ENCODE measurements at places on chromosomes 6 and 20.

DNA sequence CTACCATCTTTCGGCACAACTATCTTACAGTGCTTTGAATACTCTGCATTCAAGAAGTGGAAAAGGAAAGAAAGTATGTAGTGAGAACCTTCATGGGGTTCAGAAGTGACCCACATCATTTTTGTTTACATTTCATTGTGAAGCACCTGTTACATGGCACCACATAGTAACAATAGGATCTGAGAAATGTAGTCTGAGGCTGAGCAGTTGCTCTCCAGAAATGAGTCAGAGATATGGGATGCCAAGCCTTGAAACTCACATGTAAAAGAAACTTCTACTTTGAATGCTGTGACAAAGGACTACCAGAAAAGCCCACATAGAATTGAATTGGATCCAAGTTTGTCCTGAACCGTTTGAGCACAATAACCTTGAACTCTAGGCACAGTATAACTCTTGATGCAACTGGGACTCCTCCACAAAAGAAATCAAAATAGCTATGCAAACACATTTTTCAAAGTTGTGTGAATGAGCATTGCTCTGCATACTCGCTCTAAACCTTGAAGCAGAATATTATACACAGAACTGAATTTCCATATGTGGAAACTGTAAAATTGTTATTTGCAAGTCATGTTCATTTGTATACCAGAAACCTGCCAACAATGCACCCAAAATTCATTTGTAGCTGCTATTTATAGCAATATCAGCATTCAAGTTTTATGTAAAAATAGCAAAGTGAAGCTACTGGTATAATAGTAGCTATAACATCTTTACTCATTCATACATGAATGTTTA, 400.9 kb upstream of the POU3F2 start:
- DNase-seq, result no peak

DNA sequence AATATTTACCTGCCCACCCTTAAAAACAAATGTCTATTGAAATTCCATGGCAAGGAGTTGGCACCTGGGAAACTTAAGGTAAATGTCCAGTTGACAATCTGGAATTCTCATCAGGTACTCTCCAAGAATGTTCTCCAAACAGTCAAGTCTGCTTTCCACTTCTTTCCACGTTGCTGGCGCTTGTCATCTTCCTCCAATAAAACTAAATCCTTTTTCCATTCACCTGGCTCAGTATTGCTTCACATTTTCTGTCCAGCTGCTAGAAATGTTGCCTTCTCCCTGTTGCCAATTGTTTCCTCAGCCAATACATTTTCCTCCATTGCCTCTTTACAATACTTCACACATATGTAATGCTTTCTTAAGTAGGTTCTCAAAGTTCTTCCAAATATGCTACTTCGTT, 1288.1 kb upstream of the MAP3K7 start:
- DNase-seq, result no peak

DNA sequence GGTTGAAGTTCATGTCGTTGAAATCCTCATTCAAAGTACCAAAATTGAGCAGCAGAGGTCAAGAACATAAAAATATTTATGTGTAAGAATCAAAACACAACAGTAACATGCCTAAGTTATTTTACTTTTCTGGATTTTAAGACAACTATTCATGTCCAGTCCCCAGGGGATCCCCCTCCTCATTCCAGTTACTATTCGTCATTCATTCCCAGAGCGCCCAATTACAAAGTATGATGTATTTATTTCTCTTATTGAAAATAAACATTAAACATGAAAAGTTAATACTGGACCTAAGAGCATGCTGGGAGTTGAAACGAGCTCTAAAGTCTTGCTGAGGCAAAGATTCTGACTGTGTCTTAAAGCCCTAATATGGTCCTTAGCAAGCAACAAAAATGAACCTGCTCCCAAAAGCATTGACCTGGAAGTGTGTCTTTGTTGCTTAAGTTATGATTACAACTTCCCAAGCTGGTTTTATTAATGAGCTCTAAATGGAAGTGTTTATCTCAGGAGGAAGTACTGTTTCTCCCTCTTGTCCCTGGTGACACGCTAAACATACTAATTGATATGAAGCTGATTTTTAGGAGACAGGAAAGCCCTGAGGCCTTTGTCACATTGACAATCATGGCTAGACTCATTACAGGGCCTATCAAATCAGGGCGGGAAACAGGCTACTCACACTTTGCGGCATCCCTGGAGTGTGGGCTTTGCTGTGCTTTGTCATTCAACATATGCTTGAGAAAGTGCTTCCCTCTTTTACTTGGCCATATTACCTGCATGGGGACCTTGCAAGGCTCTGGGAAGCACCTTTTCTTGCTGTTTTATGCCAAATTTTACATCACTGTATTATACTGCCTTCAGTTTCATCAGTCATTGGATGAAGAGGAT, 192.2 kb upstream of the DTNBP1 start:
- DNase-seq, result no peak

DNA sequence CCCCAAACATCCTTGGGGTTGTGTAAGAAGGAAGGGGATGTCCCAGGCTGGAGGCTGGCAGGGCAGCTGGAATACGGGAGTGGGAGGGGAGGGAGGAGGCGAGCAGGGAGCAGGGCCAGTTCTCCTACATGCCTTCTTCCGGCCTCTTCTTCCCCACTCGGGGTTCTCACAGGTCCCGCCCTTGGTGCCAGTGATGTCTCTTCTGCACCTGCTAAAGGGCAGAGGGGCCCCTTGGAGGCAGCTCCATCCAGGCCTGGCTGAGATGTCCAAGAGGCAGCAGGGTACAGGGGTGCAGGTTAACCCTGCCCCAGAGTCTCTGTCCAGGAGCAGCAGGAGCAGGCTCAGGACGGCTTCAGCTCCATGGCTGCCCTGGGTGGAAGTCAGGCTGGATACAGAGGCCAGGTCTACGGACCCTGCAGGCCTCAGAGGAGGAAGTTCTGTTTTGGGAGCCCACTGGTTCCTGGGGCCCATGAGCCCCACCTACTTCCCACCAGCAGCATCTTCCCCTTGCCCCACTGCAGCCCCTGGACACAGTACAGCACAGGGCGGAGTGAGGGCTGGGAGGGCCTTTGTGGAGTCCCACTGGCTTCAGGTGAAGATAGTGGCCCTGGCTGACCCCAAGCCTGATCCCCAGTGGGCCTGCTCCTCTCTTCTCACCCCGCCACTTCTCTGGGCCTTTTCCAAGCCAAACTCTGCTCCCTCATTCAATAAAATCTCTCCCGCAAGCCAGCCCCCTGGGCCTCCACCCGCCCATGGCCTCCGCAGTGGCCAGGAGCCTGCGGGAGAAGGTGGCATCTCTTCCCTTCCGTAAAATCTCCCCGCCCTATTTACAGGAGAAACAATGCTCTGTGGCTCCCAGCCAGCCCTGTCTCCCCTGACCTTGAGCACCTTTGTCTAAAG, 60.4 kb downstream of the YTHDF1 start:
- no peak for DNase-seq

DNA sequence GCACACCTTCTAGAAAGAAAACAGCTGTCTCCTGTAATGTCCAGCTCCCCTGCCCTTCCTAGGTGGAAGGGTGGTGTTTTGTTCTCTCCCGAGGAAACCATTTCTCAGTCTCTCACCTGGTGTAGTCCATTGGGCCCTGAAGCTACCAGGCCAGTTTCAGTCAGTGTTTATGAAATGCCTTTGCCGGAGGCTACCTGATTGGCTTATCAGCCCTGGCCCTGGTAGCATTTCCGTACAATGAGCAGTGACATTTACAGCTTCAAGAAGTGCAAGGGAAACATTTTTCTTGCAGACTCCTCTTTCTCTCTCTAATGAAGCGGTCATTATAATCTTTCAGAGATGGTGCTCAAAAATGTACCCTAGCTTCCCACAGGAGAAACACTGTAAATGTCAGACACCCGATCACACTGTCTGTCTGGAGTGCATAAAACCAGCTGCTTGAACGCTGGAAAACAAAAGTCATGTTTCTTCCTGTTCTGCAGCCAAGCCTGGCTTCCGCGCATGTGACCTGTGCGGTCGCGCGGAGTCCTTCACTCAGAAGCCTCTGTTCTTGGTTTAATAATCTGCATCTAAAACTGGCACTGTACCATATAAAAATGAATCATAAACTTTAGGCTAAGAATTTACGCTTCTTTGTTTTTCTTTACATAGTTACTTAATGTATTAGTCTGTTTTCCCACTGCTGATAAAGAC, 28.4 kb upstream of the SAYSD1 start:
- DNase-seq, result no peak
